GM23338 (cell line): ENCODE measurements at places on chromosomes 3 and 15. TPM values are rescaled to one million over a fixed set of nuclear protein-coding genes. Genes with fewer than 3 reads are reported as not detected.

GRCh38 chr3:122555275-122556071, 8.6 kb downstream of the PARP9 start:
- no peak for DNase-seq

DNA sequence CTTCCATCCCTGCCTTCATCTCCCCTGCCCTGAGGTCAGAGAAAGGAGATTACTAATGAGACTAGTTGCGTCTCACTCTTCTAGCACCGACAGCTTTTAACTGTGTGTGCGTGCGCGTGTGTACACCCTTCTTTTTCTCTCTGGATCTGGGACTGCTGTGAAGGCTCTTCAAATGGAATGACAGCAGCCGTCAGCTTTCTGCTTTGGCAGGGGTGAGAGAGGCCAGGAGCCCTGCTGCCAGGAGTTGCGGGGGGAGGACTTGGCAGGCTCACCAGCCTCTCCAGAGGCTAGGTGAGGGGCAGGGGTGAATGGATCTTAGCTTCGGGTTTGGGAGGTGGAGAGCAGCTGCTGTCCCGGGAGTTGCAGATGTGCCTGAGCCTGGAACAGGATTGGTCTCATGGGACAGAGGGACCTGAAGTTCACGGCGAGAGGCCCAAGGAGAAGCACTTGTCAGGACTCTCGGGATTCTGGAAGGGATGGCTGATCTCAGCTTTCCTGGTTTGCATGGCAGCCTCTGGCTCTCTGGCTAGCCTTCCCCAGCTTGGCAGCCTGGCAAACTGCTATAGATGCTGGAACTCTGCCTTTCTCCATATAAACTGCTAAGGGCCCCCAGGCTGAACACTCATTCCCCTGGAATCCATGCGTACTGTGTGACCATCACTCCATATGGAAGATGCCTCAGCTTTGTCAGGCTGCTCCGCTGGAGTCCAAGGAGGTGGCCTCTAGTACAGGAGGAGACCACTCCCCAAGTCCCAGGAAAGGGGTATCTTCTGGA, 16.6 kb downstream of the TEX264 start:
- DNase-seq: no peak

DNA sequence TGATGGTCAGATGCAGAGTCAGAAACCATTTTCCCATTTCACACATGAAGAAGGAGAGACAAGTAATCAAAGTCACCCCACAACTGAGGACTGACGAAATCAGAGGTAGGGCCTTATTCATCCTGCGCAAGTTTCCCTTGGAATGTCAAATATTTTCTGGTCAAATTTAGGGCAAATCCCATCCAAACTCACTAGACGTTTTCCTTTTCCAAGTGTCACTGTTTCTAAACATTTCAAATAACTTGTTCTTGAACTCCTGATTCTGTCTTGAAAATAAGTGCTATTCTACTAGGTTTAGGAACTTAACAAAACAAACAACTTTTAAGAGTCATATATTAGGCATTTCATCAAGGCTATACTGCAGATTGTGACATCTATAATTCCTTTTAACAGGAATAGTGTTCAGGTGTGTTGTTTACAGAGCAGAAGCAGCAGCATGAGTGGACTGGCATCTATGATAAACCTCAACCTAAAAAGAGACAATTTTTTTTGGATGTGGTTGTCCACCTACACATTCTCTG, 40.7 kb downstream of the SUMF1 start:
- no peak for DNase-seq

DNA sequence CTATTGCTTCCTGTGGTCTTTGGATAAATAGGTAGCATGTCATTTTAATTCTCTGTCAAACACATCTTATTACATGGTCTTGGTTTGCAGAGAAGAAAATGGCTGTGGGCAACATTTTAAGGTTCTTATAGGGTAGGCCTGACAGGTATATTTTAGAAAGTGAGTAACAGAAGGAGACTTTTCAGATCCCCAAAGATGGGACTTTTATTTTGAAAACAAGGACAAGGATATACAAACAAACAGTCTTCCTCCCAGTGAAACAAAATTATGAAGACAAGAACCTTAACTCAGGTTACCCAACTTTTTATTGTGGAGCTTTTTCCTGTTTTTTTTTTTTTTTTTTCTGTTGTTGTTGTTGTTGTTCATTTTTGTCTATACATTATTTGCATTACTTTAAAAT, 916.2 kb downstream of the NTRK3 start:
- no peak for DNase-seq

Gene SHC4
- total RNA-seq: 0.21 and 0.31 TPM in 2 replicates

Gene LMAN1L
- total RNA-seq: not detected in 2 replicates

Gene SHQ1
- total RNA-seq: 28.7 and 33.4 TPM in 2 replicates

Gene SRGAP3
- 8.6 and 9.4 TPM in 2 replicates for total RNA-seq

Gene EHHADH
- 5.1 and 6.0 TPM in 2 replicates for total RNA-seq
